ENCODE measurements at places on chromosomes 7 and 10.

DNA sequence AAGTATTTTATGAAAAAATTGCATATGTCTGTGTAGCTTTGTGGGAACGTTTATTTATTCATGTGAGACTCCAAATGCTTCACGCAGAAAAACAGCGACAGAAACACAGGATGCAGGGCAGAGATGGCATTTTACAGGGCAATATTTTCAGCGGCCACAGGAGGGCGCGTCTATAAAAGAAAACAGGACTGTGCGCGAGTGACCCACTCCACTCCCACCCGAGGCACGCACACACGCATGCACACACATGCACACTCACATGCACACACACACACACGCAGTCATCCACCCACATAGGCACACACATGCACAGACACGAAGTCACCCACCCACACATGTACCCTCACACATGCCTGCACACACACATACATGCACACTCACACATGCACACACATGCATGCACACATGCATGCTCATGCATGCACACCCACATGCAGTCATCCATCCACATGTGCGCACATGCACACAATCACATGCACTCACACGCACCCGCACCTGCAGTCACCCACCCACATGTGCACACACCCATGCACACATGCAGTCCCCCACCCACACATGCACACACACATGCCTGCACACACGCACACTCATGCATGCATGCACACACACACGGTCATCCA is 96.3 kb downstream of the DNAJB6 start:
- DNase-seq = peak; percentile 77

GRCh38 chr7:118259115-118259514 is 34.6 kb downstream of the ANKRD7 start:
- DNase-seq = no peak

DNA sequence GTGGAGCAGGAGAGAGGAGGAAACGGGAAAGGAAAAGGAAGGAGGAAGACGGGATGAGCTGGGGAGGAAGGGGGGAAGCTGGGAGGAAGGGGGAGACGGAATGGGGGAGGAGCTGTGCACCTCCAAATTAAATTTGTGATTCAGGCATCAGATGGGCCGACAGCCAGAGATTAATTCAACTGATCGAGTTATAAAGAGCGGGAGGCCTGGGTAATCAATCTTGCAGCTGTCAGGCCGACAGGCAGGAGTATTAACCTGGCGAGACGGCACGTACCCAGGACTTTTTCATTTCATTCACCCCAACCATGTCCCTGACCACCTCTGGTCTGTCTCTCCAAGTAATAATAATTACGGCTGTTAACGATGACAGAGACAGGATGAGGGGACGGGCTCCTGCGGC is 26.2 kb downstream of the KAZALD1 start:
- no peak for DNase-seq

- no peak for DNase-seq
Measured at GRCh38 chr10:77975086-77975666, 48.6 kb upstream of the DLG5 start.

DNA sequence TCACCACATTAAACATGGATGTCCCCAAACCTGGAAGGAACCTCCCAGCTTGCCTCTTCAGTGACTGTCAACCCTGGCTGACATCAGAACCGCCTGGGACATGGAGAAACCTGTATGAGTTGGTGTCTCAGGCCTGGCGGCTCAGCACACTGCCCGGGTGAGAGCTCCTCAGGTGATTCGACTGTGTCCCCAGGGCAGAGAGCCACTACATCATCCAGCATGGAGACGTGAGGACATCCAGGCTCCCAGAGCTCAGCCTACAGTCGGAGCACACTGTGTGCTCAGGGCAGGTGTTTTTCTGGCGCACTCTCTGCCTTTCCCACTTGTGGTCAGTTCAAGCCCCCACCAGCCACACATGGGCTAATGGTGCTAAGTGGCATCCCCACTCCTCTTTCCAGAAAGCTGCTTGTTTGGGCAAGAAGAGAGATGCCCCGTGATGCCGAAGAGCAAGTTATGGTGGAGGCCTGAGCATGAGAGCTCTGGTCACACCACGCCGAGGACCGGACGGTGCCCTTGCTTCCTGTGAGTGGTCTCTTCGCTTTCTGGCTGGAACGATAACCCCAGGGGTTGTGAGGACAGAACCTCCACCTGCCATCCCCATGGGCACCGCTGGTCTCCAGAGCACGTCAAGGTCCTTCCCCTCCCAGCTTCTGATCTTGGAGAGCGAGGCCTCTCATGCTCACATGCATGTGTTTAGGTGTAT is 38.5 kb downstream of the AMZ1 start:
- DNase-seq = no peak

DNA sequence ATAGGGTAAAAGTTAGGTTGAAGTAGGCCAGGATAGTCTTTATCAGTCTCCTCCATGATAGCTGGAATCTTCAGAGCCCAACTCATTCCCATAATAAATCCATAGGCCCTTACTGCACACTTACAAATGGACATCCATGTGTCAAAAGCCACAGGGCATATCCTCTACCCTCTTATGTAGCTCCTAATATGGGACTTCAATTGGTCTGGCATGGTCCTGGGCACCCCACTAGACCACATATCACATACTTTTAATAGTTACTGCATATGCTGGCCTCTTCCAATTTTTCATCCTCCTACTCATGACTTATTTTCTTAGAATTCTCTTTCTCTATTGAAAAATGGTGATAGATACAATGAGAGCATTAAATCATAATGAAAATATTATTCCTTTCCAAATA is 169.3 kb downstream of the MAGI2 start:
- DNase-seq = no peak
